Amniotic stem cell (primary cell): ENCODE measurements at places on chromosomes 1 and 21.

GRCh38 chr1:33284049-33284448, 27.8 kb downstream of the ZNF362 start:
- no peak for DNase-seq

DNA sequence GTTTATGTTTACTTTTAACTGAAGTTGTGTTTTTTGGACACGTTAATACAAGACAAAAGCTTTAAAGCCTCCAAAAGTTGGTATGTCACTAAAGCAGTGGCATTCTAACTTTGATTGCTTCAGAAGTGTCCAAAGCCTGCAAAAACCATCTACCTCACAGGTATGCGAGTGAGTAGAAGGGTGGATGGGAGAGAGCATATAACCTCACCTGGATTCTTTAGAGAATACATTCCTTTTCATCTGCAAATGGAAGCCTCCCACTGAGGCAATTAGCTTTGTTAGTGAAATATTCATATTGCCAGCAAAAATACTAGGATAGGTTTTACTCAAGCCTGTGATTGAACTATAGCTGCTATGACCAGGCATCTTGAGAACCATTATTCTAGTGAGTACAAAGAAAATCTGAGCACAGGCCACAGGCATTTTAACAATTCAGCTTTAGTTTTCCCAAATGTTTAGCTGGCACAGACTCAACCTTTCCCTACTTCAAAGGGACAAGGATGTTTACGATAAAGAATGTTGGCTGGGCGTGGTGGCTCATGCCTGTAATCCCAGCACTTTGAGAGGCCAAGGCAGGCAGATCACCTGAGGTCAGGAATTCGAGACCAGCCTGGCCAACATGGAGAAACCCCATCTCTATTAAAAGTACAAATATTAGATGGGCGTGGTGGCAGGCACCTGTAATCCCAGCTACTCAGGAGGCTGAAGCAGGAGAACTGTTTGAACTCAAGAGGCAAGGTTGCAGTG, 39.7 kb downstream of the MAP3K21 start:
- no peak for DNase-seq

- no peak for DNase-seq
These were observed 14.1 kb downstream of the LDLRAP1 start for GRCh38 chr1:25557543-25557942.

DNA sequence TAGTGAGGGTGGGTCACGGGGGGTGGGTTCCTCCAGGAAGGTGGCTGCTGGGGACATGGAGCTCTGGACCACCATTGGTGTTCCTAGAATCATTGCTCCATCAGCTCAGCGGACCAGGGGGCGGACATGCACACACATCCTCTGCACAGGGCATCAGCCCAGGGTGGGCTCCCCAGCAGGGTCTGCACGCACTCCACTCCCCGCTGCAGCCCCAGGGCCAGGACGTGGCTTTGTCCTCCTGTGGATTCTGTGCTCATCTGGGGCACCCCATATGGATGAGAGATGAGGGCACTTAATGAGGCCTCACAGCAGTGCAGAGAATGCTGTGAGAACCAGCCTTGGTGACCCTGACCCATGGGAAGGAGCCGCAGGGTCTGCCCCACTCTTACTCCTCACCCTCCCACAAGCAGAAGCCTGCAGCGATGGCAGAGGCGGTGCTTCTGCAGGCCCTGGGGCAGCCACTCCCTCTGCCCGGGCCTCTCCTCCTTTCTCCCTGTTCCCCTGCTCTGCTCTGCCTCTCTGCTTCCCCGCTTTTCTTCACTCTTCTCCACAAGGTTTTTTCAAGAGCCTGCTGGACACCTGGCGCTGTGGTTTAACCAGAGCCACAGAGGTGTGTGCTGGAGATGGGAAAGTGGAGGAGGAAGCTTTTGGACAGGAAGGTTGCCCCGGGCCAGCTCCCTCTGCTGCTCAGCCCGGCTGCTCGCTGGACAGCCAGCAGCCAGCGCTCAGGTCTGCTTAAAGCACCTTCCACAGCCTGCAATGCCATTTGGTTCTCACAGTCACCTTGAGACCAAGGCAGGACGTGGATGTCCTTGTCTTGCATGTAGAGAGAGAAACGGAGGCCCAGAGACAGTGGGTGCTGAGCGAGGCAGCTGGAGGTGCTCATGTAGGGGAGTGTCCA, 26.3 kb upstream of the PCBP3 start:
- no peak for DNase-seq

DNA sequence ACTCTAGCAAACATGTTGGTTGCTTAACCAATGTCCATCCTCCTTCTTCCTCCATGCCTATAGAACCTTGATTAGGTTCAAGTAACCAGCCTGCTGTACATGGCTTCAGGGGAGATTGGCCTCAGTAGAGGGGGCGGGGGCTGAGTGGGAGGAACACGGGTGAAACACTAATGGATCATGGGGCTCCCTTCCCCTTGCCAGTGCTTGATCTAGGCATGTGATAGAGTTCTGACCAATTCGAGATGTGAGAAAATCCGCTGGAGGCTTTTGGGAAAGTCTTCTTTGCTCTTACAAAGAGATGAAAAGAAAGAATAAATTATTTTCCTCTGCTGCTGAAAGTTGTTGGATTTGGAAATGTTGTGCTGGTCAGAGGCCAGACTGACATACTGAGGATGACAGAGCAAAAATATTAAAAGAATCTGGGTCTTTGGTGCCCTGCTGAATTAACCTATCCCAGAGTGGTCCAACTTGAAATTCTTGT, 5.2 kb upstream of the OTUD7B start:
- DNase-seq, result no peak

DNA sequence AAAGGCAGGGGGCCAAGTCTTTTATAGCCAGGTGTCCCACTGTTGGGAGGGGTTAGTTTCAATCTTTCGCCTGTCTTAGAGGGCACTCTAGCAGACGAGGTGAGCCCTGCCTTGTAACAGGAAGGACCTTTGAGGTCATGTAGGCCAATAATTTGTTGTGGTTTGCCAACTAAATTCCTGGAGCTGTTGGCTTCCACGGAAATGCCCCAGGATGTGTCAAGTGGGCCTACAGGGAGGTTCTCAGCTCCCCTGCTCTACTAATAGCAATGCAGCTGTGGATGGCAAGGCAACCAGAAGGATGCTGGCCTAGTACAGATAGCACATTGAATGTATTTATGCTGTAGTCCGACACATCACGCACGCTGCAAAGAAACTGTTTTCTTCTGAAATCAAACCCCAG, 22.3 kb upstream of the CASQ2 start:
- no peak for DNase-seq

- DNase-seq, result no peak
These were observed 5.7 kb downstream of the AHDC1 start for GRCh38 chr1:27598295-27598687.

- DNase-seq, result no peak
These were observed 1.7 kb downstream of the PTPRU start for GRCh38 chr1:29237852-29238619.

GRCh38 chr1:214494706-214495105, 56.7 kb downstream of the PTPN14 start:
- DNase-seq, result no peak

- DNase-seq, result no peak
These were observed 19.9 kb upstream of the PTCH2 start for GRCh38 chr1:44862829-44863401.

- no peak for DNase-seq
These were observed 1345.5 kb downstream of the NCAM2 start for GRCh38 chr21:22343721-22344120.

- no peak for DNase-seq
These were observed 646 bp upstream of the RRP15 start for GRCh38 chr1:218284377-218284916.

DNA sequence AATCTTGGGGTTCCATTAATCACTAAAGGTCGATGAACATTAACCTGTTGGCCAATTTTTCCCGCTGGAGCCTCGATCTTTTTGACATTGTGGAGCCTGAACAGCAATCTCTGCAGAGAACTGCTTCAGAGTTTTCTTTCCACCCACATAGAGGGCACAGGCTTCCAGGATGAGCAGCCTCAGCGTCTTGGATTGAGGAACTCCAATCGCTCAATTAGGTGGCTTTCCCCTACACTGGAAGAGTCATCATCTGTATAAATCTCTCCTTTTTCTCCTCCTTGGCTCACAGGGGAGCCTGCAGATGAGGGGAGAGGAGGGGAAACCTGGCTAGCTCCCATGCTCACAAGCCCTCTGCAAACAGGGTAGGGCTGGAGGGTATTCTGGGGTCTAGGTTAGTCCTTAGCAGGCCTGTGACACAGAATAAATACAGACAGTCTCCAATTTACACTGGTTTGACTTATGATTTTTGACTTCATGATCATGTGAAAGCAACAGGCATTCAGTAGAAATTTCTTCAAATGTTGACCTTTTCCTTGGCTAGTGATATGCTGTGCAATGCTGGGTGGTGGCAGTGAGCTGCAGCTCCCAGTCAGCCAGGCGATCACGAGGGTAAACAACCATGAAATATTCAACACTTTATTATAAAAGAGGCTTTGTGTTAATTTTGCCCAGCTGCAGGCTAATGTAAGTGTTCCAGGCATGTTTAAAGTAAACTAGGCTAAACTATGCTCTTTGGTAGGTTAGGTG, 80.8 kb downstream of the PGBD5 start:
- DNase-seq, result no peak

DNA sequence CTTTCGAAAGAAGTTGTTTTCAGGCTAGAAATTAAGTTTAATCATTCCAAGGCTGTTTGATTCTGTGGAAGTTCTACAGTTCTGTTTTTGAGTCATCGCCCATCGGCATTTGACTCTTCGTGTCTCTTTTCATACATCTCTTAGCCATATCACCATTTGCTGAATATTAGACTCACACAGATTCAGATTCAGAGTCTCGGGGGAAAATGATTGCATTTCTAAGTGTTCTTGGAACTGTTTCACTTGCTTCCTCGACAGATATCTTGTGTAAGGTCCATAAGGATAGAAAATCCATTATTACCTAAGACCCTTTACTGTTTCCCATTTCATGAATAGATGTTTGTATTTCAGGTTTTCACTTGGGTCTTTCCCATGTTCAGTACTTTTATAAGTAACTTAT, 237.0 kb upstream of the SGIP1 start:
- no peak for DNase-seq

DNA sequence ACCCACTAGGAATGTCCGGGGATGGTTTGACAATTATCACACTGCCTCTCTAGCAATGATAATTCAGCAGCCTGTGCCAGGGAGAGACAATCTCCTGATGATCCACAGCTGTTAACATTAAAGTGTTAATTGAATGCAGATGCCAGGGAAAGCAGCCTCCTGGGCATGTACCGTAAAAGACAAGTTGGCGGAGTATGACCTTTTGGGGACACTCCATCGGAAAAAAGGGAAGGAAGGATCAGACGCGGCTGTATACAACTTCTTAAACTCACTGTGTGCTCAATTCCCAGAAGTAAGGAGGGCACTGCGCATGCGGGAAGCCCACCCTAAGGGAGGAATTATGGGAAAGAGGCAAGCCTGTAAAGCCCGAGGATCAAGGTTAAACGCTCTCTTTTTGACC, 62.6 kb downstream of the MAP3K7CL start:
- DNase-seq, result no peak

DNA sequence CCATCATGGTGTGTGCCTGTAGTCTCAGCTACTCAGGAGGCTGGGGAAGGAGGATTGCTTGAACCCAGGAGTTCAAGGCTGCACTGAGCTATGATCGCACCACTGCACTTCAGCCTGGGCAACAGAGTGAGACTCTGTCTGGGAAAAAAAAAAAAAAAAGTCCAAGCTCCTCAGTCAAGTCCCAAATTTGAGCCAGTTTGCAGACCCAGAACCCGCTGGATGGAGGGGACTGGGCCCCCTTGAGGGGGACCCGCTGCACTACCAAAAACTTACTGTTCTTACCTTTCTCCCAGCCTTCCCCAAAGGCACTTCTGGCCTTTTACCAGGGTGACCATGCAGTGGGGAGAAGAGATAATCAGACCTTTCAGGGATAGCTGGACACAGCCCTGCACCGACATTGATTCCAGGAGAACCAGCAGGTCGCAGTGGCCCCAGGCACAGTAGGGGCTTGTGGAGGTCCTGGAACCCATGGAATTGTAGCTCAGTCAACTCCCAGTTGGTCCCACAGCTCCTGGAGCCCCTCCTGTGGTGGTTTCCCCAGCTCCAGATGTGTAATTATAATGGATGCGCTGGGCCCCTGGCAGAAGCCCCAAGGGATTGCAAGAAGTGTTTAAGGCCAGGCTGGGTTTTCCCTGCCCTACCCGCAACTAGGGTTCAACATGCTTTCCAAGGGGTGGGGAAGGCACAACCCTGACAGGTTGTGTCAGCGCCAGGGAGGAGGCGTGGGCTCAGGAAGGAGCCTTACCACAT, 4.1 kb upstream of the WNT9A start:
- DNase-seq, result no peak

DNA sequence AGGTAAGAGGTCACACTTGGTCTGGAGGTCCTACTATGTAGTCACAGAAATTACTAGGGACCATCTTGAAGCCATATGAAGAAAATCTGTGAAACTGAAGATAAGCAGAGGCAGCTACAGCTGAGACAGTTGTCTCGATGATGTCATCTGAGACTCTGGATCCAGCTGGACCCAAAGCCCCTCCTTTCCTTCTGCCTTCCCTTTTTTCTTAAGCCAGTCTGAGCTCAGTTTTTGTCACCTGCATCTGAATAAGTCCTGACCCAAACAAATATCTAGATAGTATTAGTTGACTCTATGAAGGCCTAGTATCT, 143.3 kb downstream of the ETS2 start:
- no peak for DNase-seq

GRCh38 chr1:185534801-185535200, 199.4 kb upstream of the HMCN1 start:
- DNase-seq, result no peak

DNA sequence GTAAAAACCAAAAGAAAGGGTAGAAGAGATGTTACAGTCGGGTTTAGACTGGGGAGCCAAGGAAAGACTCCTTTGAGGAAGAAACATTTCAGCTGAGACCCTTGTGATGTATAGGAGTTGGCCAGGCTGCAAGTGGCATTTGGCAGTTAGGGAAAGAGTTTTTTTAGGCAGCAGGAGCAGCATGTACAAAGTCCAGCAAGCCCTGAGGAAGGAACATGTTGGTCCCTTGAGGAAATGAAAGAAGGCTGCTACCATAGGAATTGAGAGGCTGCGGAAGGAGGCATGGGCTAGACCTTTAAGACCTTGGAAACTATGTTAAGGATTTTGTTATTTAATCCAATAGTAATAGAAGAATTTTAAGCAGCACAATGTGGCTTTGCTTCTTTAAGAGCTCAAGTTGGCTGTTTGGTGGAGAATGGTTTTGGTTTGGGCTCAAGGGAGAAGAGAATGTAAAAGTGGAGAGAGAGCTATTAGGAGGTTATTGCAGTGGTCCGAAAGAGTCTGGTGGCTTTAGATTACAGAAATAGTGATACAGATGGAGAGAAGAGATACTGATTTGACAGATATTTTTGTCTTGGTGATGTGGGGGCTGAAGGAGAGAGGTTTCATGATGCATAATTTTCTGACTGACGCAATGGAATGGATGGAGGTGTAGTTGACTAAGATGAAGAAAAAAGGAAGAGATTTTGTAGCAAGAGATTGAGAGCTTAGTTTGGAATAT, 26.6 kb downstream of the SMAP2 start:
- DNase-seq, result no peak

GRCh38 chr1:174222166-174222949, 63.0 kb downstream of the RABGAP1L start:
- DNase-seq, result no peak

GRCh38 chr1:209600541-209600940, 17.0 kb downstream of the CAMK1G start:
- no peak for DNase-seq

GRCh38 chr1:12608311-12608957, 9.6 kb downstream of the DHRS3 start:
- DNase-seq, result no peak
